Stimulated activated CD8-positive, alpha-beta memory T cell treated with anti-CD3 and anti-CD28 coated beads, Interleukin-4, amount 100 ng/mL, for 4 hours (primary cell): ENCODE measurements at places on chromosomes 3 and 15.

DNA sequence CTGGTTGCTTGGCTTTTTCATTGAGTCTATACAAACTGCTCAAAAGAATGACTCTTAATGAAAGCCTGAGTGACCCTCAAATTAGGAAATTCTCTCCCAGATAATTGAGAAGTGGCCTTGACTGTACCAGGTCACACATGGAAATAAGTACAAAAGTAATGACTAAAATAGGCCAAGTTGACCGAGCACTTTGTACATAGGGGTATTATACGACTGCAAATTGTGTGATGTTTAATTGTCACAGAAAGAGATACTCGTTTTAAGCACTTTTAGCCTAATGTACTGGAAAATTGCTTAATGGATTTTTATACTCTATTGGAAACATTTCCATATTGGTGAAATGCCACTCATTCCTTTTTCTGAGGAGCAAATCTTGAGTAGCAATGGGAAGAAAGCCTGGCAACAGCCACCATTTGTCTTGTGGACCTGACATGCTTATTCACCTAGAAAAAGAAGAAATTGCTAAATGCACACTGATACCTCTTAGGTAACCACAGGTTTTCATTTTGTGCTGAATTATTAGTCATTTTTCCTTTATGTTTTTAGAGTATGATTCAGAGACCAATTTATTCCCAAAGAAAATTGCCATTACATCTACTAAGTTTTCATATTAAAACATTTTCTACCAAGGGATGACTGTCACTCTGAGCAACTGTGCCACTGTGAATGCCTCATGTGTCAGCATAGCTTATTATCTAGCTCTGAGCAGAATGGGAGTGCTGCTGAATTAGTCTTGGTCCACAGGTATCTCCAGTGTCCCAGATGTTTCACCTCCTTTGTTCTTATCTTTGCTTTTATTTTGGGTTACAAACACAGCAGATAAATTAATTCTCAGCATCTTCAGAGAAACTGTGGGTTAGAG lies 8.9 kb upstream of the PXK start:
- no peak for DNase-seq

DNA sequence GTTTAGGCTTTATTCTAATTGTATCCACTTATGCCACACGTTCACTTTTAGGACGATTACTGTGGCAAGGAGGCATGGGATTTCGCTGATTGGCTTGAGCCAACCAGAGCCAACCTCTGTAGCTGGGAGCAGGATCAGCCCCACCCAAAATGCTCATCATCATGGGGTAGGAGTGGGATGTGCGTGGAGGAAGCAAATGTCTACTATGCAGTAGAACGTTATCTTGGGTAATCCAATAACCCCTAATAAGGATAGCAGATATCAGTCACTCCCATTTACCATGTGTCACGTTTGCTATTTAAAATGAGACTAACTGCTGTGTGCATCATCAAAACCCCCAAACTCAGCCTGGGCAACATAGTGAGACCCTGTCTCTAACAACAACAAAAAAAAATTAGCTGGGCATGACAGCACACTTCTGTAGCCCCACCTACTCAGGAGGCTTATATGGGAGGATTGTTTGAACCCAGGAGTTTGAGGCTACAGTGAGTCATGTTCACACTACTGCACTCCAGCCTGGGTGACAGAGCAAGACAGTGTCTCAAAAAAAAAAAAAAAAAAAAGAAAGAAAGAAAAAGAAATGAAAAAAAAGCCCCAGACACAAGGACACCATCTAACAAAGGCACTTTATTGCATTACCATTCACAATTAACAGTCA lies 17.8 kb upstream of the ITGB5 start:
- no peak for DNase-seq

- DNase-seq = no peak
Measured at GRCh38 chr3:180990505-180990904, 969 bp upstream of the DNAJC19 start.

- DNase-seq = no peak
Measured at GRCh38 chr15:37773111-37773860, 161.2 kb upstream of the TMCO5A start.

DNA sequence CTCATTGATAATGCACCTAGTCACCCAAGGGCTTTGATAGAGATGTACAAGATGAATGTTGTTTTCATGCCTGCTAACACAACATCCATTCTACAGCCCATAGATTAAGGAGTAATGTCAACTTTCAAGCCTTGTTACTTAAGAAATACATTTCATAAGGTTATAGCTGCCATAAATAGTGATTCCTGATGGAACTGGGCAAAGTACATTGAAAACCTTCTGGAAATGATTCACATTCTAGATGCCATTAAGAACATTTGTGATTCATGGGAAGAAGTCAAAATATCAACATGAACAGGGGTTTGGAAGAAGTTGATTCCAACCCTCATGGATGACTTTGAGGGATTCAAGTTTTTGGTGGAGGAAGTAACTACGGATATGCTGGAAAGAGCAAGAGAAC lies 135.2 kb downstream of the TLE3 start:
- no peak for DNase-seq

DNA sequence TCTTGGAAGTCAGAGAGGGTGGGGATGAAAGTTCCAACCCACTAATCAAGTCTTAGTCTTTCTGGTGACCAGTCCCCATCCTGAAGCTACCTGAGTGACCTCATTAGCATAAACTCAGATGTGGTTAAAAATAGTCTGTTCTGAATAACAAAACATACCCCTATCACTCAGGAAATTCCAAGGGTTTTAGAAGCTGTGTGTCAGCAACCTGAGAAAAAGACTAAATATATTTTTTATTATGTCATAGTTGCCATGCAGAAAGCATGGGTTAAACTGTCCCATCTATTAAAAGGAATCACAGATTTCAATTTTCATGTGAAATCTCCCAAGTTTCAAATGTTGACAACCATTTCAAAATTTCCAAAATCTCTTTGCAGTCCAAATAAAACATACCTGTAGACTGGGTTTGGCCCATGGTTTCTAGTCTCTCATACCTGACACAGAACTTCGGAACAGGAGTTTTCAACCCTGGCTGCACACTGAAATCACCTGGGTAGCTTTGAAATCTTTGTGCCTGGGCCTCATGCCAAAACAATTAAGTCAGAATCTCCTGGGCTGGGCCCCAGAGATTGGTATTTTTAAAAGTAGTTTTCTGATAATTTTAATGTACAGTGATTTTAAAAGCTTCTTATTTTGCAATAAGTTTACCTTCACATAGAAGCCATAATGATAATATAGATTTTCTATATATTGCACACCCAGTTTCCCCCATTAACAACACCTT lies 476.3 kb downstream of the RBMS3 start:
- DNase-seq = no peak

DNA sequence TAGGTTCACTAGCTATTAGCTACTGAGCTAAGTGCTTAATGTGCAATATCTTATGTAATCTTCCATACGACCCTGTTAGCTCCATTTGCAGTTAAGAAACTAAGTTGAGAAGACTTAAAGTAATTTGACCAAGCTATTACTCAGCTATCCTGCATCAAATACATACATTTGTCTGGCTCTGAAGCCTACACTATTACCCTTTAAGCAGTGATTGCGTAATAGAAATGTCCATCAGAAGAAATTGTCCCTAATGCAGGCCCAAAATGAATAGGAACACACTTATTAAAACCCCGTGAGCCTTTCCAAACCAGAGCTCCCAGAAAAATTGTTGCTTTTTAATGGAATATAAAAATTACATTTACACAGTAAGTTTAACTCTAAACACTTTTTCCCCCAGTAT lies 5.3 kb upstream of the MYO1E start:
- DNase-seq = no peak

DNA sequence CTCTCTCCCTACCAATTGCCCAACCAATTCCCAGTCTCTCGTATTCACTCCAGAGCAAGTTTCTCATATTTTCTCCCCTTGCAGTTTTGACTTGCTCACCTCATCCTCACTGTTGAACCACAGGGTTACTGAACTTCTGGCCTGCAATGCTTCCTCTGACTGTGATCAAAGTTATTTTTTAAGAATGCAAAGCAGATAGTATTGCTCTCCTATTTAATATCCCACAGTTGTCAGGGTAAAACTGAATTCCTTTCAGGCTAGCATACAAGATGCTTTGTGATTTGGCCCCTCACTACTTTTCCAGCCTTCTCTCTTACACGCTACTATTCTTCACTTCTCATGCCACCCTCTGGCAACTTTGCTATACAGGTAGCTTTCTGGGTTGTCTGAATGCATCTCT lies 80.9 kb downstream of the LRRFIP2 start:
- no peak for DNase-seq

DNA sequence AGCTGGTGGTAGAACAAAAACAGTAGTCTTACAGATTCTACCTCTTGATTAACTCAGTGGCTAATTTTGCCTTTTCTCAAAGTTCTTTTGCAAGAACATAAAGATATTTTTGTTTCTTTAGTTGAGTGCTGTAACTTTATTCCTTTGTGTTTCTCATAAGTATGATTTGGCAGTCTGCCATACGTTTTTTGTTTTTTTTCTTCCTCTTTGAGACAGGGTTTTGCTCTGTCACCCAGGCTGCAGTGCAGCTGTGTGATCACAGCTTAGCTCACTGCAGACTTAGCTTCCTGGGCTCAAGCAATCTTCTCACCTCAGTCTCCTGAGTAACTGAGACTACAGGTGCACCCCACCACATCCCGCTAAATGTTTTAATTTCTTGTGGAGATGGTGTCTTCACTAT lies 22.4 kb downstream of the B3GNT5 start:
- DNase-seq = no peak

- no peak for DNase-seq
Measured at GRCh38 chr15:66682865-66683264, 19.2 kb upstream of the SMAD6 start.

- no peak for DNase-seq
Measured at GRCh38 chr3:190326930-190327329, 4.7 kb upstream of the CLDN1 start.

GRCh38 chr15:59179717-59180116 lies 26.9 kb upstream of the LDHAL6B start:
- no peak for DNase-seq

- DNase-seq = no peak
Measured at GRCh38 chr3:143668924-143669790, 179.1 kb downstream of the SLC9A9 start.

GRCh38 chr15:64847876-64848716 lies 6.4 kb downstream of the PLEKHO2 start:
- DNase-seq = no peak

DNA sequence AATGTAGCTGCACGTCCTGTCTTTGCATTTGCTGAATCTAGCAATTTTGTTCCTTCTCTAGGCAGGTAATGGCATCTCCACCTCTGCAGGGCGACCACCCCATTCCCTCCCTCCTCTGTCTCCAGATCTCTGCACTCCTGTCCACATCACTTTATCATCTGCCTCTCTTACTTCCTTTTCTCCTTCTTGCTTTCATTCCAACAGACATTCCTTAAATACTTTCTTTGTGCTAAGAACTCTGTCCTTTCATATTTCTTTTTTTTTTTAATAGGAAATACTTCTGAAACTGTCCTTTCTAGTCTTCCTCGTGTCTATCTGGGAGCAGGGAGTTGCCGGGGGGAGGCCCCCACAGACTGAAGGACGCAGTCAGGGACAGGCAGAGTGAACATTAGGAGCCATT lies 7.2 kb downstream of the ITIH3 start:
- DNase-seq = no peak

- DNase-seq = no peak
Measured at GRCh38 chr15:86317384-86317740, 237.7 kb downstream of the AGBL1 start.

DNA sequence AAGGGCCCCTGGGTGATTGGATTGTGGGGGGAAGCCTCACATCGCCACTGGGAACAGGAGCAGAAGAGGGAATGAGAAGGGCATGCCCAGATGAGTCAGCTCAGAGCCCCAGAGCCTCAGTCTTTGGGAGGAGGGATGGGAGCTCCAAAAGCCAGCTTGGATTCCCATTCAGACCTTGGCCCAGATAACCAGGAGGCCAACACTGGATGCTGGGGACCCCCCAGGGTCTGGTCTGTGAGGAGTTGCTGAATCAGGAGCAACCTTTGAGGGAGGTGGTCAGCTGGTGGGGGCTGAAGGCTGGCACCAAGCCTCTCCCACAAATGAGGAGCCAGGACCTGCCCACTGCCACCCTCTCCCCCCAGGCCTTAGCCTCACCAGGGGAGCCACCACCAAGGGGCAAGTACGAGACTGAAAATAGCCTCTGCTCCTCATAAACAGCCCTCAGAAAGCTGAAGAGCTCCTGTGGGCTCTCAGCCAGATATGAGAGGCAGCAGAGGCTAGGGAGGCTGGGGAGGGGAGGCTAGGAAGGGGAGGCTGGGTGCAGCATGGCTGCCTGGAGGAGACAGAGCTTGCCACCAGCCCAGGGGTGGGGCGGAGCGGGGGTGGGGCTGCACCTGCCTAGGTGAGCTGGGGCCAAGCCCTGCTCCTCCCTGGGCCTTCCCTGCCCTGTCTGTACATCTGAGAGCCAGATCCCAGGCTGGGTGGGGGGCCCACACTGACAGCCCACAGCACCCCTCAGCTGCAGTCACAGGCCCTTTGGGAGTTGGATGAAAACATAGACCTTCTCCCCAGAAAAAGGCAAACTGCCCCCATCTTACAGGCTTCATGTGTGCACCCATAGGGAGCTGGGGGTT lies 99.8 kb downstream of the SEC22A start:
- DNase-seq = no peak

GRCh38 chr3:13706886-13707285 lies 158.0 kb downstream of the FBLN2 start:
- DNase-seq = no peak

DNA sequence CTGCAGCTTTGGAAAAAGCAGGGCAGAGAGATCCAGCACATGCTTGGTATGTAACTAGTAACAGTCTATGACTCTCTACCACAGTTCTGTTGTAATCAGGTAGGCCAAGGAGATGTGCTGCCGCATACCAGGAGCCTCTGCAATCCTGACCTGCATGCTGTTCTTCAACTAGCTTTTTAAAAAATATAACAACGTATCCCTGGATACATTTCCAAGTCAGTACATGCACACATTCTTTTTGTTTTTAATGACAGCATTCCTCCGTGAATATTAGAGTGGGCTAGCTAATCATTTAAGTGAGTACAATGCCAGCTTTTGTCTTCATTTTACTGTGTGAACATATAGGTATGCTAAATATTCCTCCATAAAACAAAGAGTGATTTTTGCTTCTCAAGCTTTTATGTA lies 437.8 kb downstream of the RBMS3 start:
- DNase-seq = no peak

DNA sequence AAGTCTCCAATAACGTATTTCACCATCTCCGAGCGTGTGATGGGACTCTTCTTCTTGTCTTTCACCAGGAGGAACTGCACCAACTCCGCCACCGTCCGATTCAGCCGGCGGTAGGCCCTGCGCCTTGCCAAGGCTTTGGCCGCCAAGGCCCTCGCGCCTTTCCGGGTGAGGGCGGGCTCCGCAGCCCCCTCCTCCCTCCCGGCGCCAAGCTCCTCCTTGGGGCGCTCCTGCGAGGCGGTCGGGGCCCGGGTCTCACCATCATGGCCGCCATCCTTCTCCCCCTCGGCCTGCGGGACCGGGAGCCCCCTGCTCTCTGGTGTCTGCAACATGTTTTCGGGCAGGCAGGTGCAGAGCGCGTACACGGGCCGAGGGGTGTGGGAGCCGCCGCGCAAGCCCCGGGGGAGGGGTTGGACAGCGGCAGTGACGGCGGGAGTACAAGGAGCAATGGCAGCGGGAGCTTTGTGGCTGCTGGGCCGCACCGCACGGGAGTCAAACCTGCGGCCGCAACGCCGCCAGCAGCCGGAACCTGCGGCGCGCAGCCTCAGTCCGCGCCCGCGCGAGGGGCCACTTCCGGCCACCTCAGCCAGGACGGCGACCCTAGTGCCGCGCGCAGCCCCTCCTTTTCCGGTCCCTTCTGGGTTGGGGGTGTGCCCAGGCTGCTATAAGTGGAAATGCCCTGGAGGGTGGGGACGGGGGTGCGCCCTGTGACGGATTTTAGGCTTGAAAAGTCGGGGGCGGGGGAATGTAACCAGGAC lies at the start of gene MAGEF1:
TSS of gene MAGEF1 (minus strand) at position 572 of the 755 bp plus-strand sequence. CDS start at position 329, 243 bp downstream.
- peak; percentile 43 for DNase-seq
